Gastrocnemius medialis (tissue), 4 donors: ENCODE measurements at places on chromosomes 6 and 20. TPM values are rescaled to one million over a fixed set of nuclear protein-coding genes. Genes with fewer than 3 reads are reported as not detected.
A peak's percentile ranks its signal among the peaks of the same experiment; 100 is the strongest.

DNA sequence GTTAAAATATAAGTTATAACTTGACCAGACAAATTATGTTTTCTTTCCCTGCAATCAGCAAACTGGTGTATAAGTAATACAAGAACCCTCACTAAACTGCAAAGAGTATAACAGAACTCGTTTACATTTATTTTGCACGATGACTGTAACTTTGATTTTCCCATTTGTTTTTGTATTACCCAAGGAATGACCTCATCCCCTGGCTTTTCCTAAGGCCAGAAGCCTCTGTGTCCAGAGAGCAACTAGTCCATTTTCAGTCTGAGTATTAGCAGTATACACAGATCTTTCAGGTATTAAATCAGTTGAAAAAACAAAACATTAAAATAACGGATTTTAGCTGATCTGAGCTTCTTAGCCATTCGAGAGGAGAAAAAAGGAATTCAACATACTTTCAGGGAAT is 17.2 kb downstream of the COL19A1 start:
- no peaks in the 10 kb centered on the region for H3K36me3 ChIP-seq
- H3K27me3 ChIP-seq: no peaks in the 10 kb centered on the region
- H3K4me3 ChIP-seq: no peak overlapping the region
- no peak for DNase-seq
- H3K27ac ChIP-seq: no peak overlapping the region
- H3K4me1 ChIP-seq: no peaks in the 10 kb centered on the region

Gene MYL9
- 7.3 TPM for total RNA-seq

DNA sequence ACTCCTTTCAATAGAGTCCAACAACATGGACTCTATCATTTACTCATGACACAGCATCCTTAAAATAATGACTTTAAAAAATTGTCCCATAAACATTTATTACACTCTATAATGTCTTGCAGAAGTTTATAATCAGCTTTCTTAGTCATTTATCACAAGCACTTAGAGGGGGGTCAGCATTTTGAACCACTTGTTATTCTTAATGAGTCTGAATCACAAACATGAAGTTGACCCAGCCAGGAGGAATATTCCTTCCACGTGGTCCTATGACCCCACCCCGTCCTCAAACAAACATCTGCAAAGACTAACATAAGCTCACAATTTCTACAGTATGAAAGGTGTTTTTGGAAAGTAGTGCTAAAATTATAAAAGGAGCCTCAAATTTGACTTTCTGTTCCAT is 91.1 kb downstream of the MTFR2 start:
- H3K4me1 ChIP-seq: no peaks in the 10 kb centered on the region
- no peak for DNase-seq
- no peaks in the 10 kb centered on the region for H3K27me3 ChIP-seq
- H3K36me3 ChIP-seq: no peaks in the 10 kb centered on the region

Gene TMEM181
- total RNA-seq: 17.9 TPM

- H3K27ac ChIP-seq: peak overlapping the region; percentile 97
- H3K4me3 ChIP-seq: peak overlapping the region; percentile 6
- H3K27me3 ChIP-seq: no peaks in the 10 kb centered on the region
- no peak for DNase-seq
- peaks cover 24% of the 10 kb centered on the region for H3K4me1 ChIP-seq
- H3K36me3 ChIP-seq: no peaks in the 10 kb centered on the region
Observed at GRCh38 chr6:139369568-139370282, 4.7 kb downstream of the CITED2 start.

Gene PCK1
- 1.6 TPM for total RNA-seq

DNA sequence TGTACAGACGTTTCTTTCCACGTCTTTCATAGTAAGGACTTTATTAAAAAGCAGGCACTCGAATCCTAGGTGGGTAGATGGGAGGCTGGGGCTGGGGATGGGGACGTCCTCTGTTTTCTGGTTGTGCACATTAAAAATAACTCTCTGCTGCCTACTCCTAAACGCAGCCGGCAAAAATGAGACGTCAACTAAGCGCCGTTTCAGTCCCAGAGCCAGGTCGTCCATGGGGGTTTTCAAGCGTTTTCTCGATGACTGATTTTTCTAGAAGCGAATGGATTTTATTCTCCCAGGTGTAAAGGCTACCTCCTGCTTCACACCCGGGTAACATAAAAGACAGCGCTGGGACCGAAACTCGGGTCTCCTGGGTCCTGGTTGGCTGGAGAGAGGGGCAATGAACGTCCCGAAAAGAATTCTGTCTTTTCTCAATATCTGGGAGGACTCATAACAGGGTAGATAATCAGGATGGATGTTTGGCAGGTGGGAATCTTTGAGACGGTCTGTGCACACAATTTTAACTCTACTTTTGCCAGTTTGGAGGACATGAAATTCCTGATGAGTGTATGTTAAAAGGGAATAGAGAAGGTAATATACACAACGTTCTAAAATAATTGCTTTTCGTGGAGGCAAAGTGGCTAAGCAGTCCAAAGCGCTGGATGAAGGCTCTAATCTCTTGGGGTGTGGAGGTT is 25.2 kb downstream of the GPX6 start:
- H3K27ac ChIP-seq: no peak overlapping the region
- H3K27me3 ChIP-seq: peaks cover 7% of the 10 kb centered on the region
- no peaks in the 10 kb centered on the region for H3K4me1 ChIP-seq
- H3K36me3 ChIP-seq: no peaks in the 10 kb centered on the region

DNA sequence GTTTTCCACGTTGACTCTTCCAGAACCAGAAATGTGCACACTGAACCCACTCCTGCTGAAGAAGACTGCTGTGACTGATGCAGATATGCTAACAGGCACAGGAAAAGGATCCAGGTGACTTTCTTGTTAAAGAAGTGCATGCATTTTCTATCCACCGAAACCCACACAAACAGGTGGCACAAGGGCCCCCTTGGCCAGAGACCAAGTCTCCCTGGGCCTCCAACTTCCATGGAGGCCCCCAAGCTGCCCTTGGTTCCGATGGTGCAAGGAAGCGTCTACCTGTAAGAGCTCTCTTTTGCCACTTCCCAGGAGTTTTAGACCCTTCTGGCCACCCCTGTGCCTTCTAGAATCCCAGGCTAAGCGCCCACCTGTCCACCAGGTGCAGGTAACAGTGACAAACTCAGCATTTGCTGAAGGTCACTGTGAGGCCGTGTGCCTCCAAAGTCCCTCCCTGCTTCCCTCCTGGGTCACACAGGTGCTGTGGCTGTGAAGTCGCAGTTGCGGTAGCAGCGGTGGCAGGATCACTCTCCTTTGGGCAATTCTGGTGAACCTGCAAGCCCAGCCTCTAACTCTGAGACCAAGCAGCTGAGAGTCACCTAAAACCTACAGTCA is 134.8 kb downstream of the PXDC1 start:
- no peak overlapping the region for H3K27ac ChIP-seq
- H3K36me3 ChIP-seq: no peaks in the 10 kb centered on the region
- H3K27me3 ChIP-seq: no peaks in the 10 kb centered on the region
- peaks cover 4% of the 10 kb centered on the region for H3K4me1 ChIP-seq

- DNase-seq: no peak
- H3K27ac ChIP-seq: no peak overlapping the region
- H3K4me1 ChIP-seq: no peaks in the 10 kb centered on the region
- H3K27me3 ChIP-seq: no peaks in the 10 kb centered on the region
Observed at GRCh38 chr6:113147544-113147943, 709.6 kb upstream of the MARCKS start.

Gene CABLES2
- 3.7 TPM for total RNA-seq

Gene SPATA25
- 1.8 TPM for total RNA-seq

- H3K36me3 ChIP-seq: peaks cover 69% of the 10 kb centered on the region
- no peaks in the 10 kb centered on the region for H3K27me3 ChIP-seq
- H3K4me3 ChIP-seq: no peak overlapping the region
- H3K4me1 ChIP-seq: no peaks in the 10 kb centered on the region
- no peak overlapping the region for H3K27ac ChIP-seq
Observed at GRCh38 chr6:137880746-137881521, 13.9 kb downstream of the TNFAIP3 start.

GRCh38 chr20:62001178-62001715 is 64.4 kb downstream of the TAF4 start:
- no peak overlapping the region for H3K4me3 ChIP-seq
- no peaks in the 10 kb centered on the region for H3K4me1 ChIP-seq
- H3K27me3 ChIP-seq: no peaks in the 10 kb centered on the region
- no peak for DNase-seq

- H3K4me3 ChIP-seq: peak overlapping the region; percentile 82
- H3K36me3 ChIP-seq: no peaks in the 10 kb centered on the region
- peak overlapping the region; percentile 98 for H3K27ac ChIP-seq
- peak; percentile 33 for DNase-seq
- H3K4me1 ChIP-seq: peaks cover 37% of the 10 kb centered on the region
Observed at GRCh38 chr20:44211177-44212039, 837 bp upstream of the OSER1 start.

Gene LAMA2
- total RNA-seq: 113 TPM

GRCh38 chr20:33318096-33318429 is 35.0 kb downstream of the BPIFB1 start:
- H3K27ac ChIP-seq: no peak overlapping the region
- peaks cover 3% of the 10 kb centered on the region for H3K27me3 ChIP-seq
- no peaks in the 10 kb centered on the region for H3K36me3 ChIP-seq
- no peaks in the 10 kb centered on the region for H3K4me1 ChIP-seq
- DNase-seq: no peak

GRCh38 chr6:123352279-123352678 is 284.5 kb downstream of the TRDN start:
- peaks cover 10% of the 10 kb centered on the region for H3K36me3 ChIP-seq
- H3K4me3 ChIP-seq: no peak overlapping the region
- no peaks in the 10 kb centered on the region for H3K27me3 ChIP-seq
- H3K27ac ChIP-seq: no peak overlapping the region
- no peaks in the 10 kb centered on the region for H3K4me1 ChIP-seq

DNA sequence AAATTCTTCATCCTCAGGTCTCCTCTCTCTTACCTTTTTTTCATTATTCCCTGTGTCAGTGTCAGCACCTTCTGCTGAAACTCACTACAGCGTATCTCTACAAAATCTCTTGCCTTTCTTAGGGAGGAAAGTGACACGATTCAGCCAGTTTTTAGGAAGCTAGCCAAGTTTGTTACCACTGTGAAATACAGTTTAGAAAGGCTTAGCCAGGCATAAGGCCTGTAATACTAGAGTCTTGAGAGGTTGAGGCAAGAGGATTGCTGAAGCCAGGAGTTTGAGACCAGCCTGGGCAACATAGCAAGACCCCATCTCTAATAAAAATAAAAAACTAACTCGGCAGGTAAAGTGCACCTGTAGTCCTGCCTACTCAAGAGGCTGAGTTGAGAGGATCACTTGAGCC is 16.7 kb downstream of the TAB2 start:
- peak overlapping the region; percentile 78 for H3K27ac ChIP-seq
- DNase-seq: no peak
- H3K36me3 ChIP-seq: no peaks in the 10 kb centered on the region
- no peaks in the 10 kb centered on the region for H3K27me3 ChIP-seq
- H3K4me3 ChIP-seq: no peak overlapping the region
- peaks cover 94% of the 10 kb centered on the region for H3K4me1 ChIP-seq

DNA sequence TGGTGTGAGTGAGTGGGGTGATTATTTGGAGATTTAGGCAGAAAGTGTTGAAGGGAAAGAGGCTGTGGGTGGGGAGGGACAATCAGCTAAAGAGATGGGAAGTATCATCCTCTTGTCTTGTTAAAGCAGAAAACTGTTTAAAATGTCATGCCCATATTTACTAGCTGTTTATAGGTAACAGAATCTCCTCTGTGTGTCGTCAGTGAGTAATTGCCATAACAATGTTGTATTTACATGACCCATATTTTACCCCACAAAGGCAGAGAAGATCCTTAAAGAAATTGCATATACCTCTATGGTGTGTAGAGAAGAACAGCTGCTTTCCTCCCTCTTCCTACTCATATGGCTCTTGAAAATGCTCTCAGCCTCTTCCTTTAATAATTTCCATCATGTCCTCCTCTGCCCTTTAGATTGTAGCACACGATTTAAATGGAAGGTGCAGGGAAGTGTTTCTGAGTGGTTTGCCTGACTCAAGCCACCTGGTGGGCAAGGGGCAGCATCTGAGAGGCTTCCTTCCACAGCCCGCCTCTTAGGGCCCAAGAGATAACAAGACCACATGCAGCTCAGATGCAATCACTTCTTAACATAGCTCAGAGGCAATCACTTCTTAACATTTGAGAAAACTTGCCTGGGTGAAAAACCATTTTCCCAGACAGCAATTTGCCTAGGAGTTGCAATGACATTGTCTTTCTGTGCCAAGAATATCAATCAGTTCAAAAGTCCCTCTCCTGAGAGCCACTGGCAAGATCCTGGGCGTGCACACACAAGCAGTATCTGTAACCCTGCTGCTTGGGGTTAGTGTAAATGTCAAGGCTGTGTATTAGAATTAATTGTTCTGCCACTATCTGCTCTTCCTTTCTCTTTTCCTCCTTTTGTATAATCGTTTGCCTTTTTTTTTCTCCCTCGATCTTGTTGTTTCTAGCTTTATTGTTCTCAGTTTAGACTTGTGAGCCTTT is 44.1 kb upstream of the EDN1 start:
- no peak for DNase-seq
- no peaks in the 10 kb centered on the region for H3K36me3 ChIP-seq
- no peaks in the 10 kb centered on the region for H3K27me3 ChIP-seq
- H3K4me1 ChIP-seq: no peaks in the 10 kb centered on the region
- no peak overlapping the region for H3K27ac ChIP-seq

DNA sequence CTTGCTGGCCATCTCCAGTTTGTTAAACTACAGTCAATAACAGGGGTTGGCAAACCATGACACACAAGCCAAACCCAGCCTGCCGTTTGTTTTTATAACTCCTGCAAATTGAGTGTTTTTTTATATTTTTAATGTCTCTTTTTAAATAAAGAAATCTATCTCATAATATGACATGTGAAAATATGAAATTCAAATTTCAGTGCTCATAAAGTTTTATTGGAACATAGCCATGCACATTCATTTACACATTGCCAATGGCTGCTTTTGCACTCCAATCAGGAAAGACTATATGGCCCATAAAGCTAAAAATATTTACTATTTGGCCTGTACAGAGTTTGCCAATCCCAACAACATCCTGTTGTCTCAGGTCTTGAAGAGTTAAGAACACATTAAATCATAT is 129.0 kb upstream of the SRSF6 start:
- no peaks in the 10 kb centered on the region for H3K27me3 ChIP-seq
- no peak overlapping the region for H3K27ac ChIP-seq
- H3K36me3 ChIP-seq: no peaks in the 10 kb centered on the region
- H3K4me1 ChIP-seq: no peaks in the 10 kb centered on the region
- DNase-seq: no peak

GRCh38 chr20:41356951-41357350 is 9.7 kb downstream of the EMILIN3 start:
- H3K27me3 ChIP-seq: no peaks in the 10 kb centered on the region
- DNase-seq: no peak
- peaks cover 8% of the 10 kb centered on the region for H3K4me1 ChIP-seq
- H3K4me3 ChIP-seq: no peak overlapping the region

Gene ARFGEF2
- 32.8 TPM for total RNA-seq

Gene C20orf204
- total RNA-seq: 0.16 TPM
